Thymus (tissue), 14 donors: ENCODE measurements at places on chromosomes 4 and X. TPM values are rescaled to one million over a fixed set of nuclear protein-coding genes. Genes with fewer than 3 reads are reported as not detected.
A peak's percentile ranks its signal among the peaks of the same experiment; 100 is the strongest.

Gene RAB39B
- 8.1 TPM for polyA plus RNA-seq

Gene WFS1
- polyA plus RNA-seq = 5.1 TPM

Gene H2BW2
- not detected for polyA plus RNA-seq

Gene F8A3
- 4.4 TPM for polyA plus RNA-seq

Gene EVC2
- polyA plus RNA-seq = 2.2 TPM

Gene SORCS2
- polyA plus RNA-seq = 2.2 TPM

DNA sequence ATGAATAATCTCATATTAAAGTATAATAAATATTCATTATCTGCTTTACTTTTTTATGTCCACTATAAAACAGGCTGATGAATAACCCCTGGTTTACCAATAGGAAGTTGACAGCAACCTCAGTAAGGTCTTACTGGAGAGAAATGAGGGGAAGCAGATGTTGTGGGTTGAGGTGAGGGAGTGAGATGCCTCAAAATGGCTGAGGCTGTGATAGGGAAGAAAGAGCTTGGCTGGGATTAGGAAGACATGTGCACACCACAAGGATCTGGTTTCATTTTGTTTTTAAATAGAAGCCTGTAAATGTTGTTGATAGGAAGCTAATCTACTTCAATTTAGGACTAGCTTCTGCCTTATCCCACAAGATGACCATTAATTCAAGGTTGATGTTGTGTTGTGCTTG, 14.4 kb upstream of the CYBB start:
- no peak for DNase-seq

DNA sequence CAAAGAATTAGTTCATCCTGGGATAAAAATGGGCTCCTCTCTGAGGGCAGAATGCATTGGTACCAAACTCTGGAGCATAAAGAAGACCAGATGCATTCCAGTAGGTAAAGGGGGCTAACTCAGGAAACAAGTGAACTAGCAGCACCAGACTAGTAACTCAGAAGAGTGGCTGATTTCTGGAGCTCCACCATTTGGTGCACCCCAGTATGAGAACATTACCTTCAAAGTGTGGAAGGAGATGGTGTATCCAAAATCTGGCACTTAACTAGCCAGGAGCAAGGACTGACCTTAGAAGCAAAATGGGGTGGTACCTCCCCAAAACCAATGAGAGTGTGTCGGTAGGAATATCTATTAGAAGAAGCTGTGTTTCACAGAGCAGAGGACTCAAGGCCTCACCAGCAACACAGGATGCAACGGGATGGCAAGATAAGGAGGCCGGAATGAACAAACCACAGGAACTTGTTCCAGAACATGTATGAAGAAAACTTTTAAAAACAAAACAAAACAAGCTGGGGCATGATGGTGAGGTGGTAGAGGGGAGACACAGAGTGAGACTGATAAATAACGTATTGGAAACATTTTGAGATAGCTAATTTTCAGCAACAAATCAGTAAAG, 142.3 kb downstream of the INPP4B start:
- peak; percentile 74 for DNase-seq

GRCh38 chr4:10747186-10747585, 62.6 kb upstream of the CLNK start:
- DNase-seq = no peak

GRCh38 chr4:74659576-74660411, 134.5 kb downstream of the BTC start:
- DNase-seq = no peak

DNA sequence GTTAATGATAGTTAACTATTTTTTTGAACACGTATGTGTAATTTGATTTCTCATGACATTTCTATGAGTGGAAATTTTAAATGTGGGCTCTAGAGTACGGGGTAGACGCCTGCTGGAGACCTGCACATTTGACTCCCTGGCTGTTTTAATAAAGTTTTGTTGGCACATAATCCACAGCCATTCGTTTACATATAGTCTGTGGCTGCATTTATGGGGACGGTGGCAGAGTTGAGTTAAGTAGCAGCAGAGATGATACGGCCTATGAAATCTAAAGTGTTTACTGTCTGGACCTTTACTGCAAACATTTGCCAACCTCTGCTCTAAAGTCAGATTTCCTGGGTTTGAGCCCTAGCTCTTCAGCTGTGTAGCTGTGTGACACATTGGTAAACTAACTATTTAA, 118.8 kb downstream of the CHRNA9 start:
- no peak for DNase-seq

- no peak for DNase-seq
These were observed 146.1 kb downstream of the COL25A1 start for GRCh38 chr4:109156356-109156755.

GRCh38 chr4:12286351-12286750, 857.7 kb upstream of the HS3ST1 start:
- DNase-seq = no peak

- no peak for DNase-seq
These were observed 69.0 kb downstream of the LNX1 start for GRCh38 chr4:53522334-53522733.

- DNase-seq = no peak
These were observed 28.7 kb upstream of the IL9R start for GRCh38 chrX:155968791-155969190.

DNA sequence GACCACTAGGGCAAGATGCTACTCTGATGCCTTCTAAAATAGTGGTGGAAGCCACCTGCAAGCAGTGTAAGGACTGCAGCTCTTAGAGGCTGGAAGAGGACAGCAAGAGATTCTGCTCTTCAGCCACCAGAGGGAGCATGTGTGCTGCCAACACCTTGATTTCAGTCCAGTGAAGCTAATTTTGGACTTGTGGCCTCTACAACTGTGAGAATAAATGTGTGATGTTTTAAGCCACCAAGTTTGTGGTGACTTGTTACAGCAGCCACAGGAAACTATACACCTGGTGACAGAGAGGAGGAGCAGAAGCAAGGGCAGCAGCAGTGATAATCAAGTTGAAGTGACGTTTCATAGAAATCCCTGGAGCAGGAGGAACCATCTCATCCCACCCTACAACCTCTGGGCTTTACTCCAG, 55.9 kb downstream of the FGFBP1 start:
- DNase-seq = peak; percentile 51

GRCh38 chr4:31146366-31146765, 426.2 kb downstream of the PCDH7 start:
- no peak for DNase-seq

- DNase-seq = no peak
These were observed 34.0 kb downstream of the STARD8 start for GRCh38 chrX:68681443-68681941.

DNA sequence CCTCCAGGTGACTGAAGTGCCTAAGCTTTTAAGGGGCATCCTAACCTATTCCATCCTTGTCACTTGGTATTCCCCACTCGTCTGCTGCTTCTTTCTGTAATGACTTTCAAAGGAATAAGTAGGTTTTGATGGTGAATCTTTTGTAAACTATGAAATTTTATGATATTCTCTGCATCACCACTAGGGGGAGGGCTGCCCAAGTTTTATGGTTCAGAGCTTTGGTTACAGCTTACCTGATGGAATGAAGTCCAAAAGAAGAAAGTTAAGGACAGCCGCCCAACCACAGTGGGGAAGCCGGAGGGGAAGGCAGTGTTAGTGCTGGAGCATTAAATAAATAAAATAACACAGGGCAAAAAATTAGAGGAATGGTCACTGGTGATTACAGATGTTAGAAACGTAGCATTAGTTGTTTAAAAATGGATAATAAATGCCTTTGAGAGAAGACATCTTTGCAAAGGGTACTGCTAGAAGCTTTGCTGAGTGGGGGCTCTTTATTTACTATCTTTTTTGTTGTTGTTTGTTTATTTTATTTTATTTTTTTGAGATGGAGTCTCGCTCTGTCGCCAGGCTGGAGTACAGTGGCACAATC, 204.9 kb downstream of the GBA3 start:
- no peak for DNase-seq

GRCh38 chr4:28014469-28014868, 1153.8 kb downstream of the STIM2 start:
- DNase-seq = no peak

DNA sequence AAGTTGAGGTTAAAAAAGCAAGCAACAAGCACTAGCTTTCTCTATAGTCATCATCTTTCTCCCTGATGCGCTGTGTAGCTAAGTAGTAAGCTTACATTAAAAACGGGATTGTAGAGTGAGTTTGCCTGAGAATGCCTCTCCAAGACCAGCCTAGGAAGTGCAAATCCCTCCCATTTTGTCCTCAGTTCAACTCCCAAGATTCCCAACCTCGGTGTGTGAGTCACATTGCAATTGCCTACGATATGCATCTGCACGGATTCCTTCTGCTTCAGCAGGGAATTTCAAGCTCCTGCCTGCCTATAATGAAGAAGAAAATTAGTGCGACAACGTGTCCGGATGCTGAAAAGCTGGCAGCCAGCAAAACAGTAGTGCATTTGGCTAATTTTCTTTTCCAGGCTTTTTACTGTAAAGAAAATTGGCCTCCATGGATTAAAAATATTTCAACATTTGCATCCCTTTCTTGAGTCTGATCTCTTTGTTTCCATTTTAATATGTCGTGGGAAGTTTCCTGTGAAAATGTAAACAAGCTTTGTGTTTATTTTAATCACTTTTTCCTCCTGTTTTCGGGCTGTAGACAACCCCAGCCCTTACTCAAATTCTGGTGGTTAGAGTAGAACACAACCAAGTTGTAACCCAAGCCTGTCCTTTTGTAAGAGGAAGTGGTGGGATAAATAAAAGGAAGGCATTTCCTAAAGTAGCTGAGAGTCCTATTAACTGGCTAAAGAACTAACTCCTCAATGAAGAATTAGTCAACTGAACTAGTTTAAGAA, 58.4 kb upstream of the TET2 start:
- no peak for DNase-seq

DNA sequence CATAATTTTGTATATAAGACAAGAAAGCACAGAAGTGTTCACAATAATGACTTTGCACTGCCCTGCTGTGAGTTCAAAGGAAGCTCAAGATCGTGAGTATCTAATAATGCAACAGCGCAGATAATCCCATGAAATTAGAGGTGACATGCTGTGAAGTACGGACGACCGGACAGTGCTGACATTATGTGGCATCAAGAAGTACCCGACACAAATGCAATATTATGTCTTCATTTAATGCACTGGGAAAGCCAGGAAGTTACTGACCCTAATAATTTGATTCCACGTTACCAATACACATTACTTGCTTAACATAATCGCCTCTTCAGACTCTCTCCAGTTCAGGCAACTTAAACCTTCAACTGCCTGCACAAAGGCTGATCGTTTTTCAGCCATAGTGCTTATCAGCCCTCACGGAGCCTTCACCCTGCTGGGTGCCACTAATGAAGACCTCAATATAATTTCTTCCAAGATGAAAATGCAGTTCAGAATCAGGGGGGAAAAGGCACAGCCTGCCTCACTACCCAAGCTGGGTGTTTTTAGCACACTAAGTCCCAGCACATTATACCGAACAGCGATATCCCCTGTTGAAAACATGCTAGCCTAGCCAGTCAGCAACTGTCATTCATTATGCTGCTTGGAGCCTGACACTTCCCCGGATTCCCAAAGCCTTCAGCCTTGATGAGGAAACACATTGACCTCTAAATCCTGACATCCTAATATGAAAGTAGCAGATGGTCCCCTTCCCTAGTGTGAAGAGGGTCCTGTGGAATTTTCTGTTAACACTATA, 56.1 kb downstream of the SLC7A11 start:
- no peak for DNase-seq

DNA sequence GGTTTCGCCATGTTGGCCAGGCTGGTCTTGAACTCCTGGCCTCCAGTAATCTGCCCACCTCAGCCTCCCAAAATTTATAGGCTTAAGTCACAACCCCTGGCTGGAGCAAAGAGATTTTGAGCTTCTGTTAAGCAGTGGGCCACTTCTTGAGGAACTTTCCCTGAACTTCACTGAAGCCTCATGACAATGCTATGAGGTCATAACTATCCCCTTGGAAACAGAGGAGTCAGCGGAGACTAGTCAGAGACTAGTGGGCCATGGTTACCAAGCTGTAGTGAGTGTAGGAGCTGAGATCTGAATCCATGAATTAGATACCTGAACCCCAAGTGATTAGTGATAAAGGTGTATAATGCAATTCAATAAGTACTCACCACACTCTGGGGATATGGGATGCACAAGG, 145.1 kb upstream of the MSX1 start:
- no peak for DNase-seq

- DNase-seq = no peak
These were observed at the start of gene TRIML2 for GRCh38 chr4:188109157-188109755. TRIML2 (minus strand) TSS chr4:188109603; CDS start chr4:188105368, 4,235 bp downstream.

DNA sequence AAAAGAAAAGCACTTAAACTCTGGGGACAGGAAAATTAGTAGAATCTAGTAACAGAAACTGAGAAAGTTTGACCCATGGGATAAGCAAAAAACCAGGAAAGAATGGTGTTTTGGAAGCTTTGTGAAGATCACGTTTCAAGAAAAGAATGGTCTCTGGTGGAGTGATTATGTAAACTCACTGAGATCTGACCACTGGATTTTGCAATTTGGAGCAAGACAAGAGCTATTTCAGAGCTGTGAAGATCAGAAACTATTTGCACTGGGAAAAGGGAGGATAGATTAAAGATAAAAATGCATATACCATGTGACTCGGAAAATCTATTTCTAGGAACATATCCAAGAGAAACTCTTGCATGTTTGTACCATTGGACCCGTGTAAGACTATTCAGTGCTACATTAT, 4.3 kb downstream of the TMPRSS11D start:
- no peak for DNase-seq

- no peak for DNase-seq
These were observed 136.7 kb downstream of the APBB2 start for GRCh38 chr4:41077628-41078027.

- DNase-seq = no peak
These were observed 1160.2 kb upstream of the ADGRL3 start for GRCh38 chr4:60039908-60040307.

DNA sequence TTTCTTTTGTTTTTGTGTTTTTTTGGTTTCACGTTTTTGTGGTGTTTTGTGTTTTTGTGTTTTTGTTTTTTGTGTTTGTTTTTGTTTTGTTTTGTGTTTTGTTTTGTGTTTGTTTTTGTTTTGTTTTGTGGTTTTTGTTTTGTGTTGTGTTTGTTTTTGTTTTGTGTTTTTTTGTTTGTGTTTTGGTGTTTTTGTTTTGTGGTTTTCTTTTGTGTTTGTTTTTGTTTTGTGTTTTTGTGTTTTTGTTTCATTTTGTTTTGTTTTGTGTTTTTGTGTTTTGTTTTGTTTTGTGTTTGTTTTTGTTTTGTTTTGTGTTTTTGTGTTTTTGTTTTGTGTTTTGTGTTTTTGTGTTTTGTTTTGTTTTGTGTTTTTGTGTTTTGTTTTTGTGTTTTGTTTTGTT, 20.9 kb downstream of the CSF2RA start:
- no peak for DNase-seq

DNA sequence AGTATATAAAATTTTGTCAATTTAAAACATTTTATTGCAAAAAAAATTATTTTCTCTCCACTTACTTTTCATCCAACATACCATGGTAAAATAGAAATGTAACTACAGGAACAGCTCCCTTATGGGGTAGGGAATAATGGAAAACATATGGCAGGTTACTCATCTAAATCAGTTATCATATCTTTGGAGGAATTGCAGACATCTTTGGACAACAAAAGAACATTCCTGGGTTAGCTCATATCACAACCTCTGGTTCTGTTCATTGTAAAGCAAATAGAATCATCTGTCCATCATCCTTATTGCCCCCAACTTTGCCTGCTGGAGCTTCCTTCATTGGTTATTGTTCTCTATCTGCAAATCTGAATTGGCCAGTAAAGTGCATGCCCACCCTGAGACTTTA, 387.5 kb upstream of the GRID2 start:
- DNase-seq = no peak
